Vagina (tissue), 2 donors: ENCODE measurements at places on chromosomes 12 and 14. TPM values are rescaled to one million over a fixed set of nuclear protein-coding genes. Genes with fewer than 3 reads are reported as not detected.

Gene CRIP1
- total RNA-seq: 7.6 TPM

DNA sequence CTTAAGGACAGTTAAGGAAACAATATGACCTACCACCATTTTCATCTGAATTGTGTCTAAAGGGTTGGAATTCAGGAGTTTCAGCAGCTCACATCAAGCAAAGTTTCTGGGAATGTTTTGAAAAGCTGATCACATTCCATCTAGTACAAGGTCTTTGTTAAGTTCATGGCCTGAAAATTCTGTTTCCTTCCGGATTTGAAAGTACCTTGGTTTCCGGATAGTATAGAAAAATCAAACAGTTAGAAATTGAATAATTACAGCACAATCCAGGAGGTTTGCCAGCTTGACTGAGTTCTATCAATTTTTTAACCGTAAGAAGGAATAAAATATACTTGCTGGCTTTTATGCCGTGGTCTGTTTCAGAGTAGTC lies 136.5 kb downstream of the HMGA2 start:
- H3K27me3 ChIP-seq: no peaks in the 10 kb centered on the region
- H3K4me1 ChIP-seq: peaks cover 14% of the 10 kb centered on the region
- no peak overlapping the region for H3K27ac ChIP-seq
- H3K36me3 ChIP-seq: no peaks in the 10 kb centered on the region

DNA sequence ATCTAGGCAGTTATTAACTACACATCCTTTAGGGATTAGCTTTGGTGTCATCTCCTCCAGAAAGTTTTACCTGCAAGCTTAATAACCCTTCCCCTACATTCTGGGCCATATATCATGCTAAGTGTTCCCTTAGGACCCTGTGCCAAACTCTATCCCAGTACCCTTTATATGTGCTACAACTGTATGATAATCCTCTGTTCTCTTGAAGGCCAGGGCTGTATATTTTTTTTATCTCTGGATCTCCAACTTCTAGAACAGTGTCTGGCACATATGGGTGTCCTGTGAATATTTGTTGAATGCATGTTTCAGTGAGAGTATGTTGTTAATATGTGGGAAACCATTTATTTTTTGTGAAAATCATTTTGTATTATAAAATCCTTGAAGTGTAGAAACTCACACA lies 106.7 kb downstream of the PPM1A start:
- no peaks in the 10 kb centered on the region for H3K27me3 ChIP-seq
- DNase-seq: no peak
- H3K4me3 ChIP-seq: no peak overlapping the region
- H3K36me3 ChIP-seq: no peaks in the 10 kb centered on the region

Gene BEST3
- not detected for total RNA-seq

- peak overlapping the region; percentile 38 for H3K27ac ChIP-seq
- no peak overlapping the region for H3K4me3 ChIP-seq
- no peaks in the 10 kb centered on the region for H3K27me3 ChIP-seq
- no peak for DNase-seq
- H3K36me3 ChIP-seq: no peaks in the 10 kb centered on the region
Observed at GRCh38 chr12:92593734-92594402, 108.9 kb upstream of the PLEKHG7 start.

GRCh38 chr14:93745603-93746273 lies 42.5 kb downstream of the PRIMA1 start:
- no peaks in the 10 kb centered on the region for H3K27me3 ChIP-seq
- no peaks in the 10 kb centered on the region for H3K4me1 ChIP-seq
- no peaks in the 10 kb centered on the region for H3K36me3 ChIP-seq
- no peak for DNase-seq
- H3K4me3 ChIP-seq: no peak overlapping the region

Gene ESPL1
- 17.7 TPM for total RNA-seq

- H3K27ac ChIP-seq: peak overlapping the region; percentile 56
- H3K4me3 ChIP-seq: no peak overlapping the region
- peaks cover 56% of the 10 kb centered on the region for H3K4me1 ChIP-seq
- DNase-seq: no peak
- H3K36me3 ChIP-seq: no peaks in the 10 kb centered on the region
Observed at GRCh38 chr12:123119808-123120207, 31.1 kb downstream of the PITPNM2 start.

GRCh38 chr14:57323721-57324120 lies 55.0 kb downstream of the AP5M1 start:
- H3K4me3 ChIP-seq: no peak overlapping the region
- DNase-seq: no peak
- no peaks in the 10 kb centered on the region for H3K36me3 ChIP-seq
- H3K27me3 ChIP-seq: no peaks in the 10 kb centered on the region
- H3K4me1 ChIP-seq: no peaks in the 10 kb centered on the region

Gene KRT6C
- 257 TPM for total RNA-seq

DNA sequence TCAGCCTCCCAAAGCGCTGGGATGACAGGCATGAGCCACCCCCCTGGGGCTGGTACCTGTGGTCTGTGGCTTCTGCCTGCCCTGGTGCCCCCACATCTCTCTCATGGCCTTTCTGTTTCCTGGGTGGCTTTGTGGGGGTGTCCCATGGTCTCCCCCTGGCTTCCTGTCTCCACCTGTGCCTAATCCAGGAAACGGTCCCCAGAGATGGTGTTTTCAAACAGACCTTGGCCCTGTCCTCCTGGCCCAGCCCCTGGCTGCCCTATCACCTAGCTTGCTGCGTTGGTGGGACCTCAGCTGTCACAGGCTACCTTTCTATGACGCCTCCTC lies 18.1 kb downstream of the MEG3 start:
- no peak overlapping the region for H3K4me3 ChIP-seq
- DNase-seq: no peak
- H3K27me3 ChIP-seq: no peaks in the 10 kb centered on the region
- peaks cover 17% of the 10 kb centered on the region for H3K4me1 ChIP-seq
- H3K27ac ChIP-seq: peak overlapping the region; percentile 79

GRCh38 chr12:117521346-117521745 lies 159.9 kb upstream of the NOS1 start:
- H3K4me1 ChIP-seq: no peaks in the 10 kb centered on the region
- DNase-seq: no peak
- no peak overlapping the region for H3K27ac ChIP-seq

GRCh38 chr14:68616221-68616902 lies 176.5 kb downstream of the ZFP36L1 start:
- H3K27me3 ChIP-seq: no peaks in the 10 kb centered on the region
- DNase-seq: no peak
- no peak overlapping the region for H3K4me3 ChIP-seq

DNA sequence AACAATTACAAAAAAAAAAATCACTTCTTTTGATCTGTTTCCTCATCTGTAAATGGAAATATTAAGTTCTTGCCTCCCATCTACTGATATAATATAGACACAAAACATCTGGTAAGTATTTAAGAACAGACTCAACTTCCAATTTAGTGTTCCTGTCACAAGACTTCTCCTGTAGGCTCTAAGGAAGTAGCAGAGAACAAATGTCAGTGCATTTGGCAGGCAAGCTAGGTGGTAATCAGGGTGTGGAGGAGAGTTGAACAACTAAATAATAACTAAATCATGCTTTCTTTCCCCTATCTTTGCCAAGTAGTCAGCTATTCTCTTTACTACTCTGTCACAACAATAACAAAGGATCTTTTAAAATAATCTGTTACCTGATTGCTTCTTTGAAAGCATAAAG lies 22.1 kb downstream of the BAZ1A start:
- DNase-seq: no peak
- peaks cover 7% of the 10 kb centered on the region for H3K36me3 ChIP-seq
- no peaks in the 10 kb centered on the region for H3K27me3 ChIP-seq
- H3K4me1 ChIP-seq: no peaks in the 10 kb centered on the region
- H3K4me3 ChIP-seq: no peak overlapping the region
- no peak overlapping the region for H3K27ac ChIP-seq

DNA sequence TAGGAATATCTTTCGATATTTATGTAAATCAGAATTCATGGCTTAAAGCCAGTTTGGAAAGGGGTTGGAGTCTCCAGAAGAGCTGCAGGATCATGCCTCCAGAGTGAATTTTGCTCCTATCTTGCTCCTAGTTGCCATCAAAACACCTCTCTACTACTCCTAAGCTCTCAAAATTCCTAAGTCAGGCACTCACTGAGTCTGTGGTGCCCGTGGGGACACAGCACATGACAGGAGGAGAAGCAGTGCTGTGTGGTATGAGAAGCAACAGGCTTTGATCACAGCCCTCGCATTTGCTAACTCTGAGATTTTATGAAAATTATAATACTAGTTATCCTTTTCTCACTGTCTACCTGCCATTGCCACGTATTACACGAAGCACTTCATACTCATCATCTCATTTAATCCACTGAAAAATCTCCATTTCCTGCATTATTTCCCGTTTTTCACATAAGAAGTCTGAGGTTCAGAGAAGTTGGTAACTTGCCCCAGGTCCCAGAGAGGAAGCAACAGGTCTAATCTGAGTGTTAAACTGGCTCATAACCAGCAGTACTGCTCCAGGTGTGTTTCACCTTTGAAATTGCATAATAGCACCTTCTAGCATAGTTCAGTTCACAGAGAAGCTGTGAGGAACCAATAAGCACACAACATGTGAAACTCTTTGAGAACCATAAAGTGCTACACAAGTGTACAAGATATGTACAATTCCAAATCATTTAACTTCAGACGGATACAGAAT lies 33.1 kb upstream of the SLC35F4 start:
- H3K27ac ChIP-seq: no peak overlapping the region
- no peaks in the 10 kb centered on the region for H3K27me3 ChIP-seq
- H3K4me1 ChIP-seq: no peaks in the 10 kb centered on the region

DNA sequence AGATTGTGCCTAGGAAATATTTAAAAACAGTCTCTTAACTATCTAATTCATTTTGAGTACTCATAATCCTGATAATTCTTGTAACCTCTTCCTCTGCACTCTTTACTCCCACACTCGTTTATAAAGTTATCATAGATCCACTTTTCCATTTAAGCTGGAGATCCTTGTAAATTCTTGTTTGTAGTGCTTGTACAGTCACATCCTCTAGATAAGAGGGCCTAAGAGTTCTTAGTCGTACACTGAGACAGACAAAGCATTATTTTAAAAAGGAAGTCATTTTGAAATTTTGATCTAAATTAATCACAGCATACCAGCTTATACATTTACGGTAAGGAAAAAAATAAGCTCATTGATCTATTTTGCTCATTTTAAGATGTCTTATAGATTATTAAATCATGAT lies 42.5 kb downstream of the LMO3 start:
- H3K4me1 ChIP-seq: no peaks in the 10 kb centered on the region
- no peak for DNase-seq
- H3K36me3 ChIP-seq: no peaks in the 10 kb centered on the region
- H3K27ac ChIP-seq: no peak overlapping the region

Gene LRRC43
- not detected for total RNA-seq

DNA sequence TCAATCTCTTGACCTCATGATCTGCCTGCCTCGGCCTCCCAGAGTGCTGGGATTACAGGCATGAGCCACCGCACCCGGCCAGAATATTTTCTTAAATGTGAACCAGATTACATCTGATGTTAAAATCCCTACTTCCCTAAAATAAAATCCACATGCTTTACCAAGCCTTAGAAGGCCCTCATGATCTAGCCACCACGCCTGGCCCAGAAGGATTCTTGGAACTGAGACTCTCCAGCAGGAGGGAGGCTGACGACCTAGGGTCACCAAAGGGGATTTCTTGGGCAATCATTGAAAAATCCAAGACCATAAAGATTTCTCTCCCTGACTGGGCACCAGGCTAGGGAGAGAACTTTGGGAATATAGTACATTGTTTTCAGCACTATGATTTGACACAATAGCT lies 25.2 kb upstream of the RASSF3 start:
- H3K4me1 ChIP-seq: peaks cover 20% of the 10 kb centered on the region
- H3K27ac ChIP-seq: no peak overlapping the region
- no peaks in the 10 kb centered on the region for H3K27me3 ChIP-seq
- no peak for DNase-seq
- H3K4me3 ChIP-seq: no peak overlapping the region
- no peaks in the 10 kb centered on the region for H3K36me3 ChIP-seq

Gene HEBP1
- 47.6 TPM for total RNA-seq

DNA sequence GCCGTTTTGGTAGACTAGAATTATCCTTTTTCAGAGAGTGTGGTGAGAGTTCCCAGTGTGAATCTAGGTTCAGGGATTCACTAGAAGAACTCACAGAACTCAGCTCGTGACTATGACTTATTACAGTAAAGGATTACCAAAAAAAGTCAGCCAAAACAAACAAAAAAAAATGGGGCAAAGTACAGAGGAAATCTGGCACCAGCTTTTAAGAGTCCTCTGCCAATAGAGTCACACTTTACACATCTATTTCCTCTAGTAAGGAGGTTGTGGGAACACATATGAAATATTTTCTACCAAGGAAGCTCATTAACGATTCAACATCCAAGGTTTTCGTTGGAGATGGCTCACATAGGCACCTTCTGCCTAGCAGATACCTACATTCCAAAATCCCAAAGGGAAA lies 28.2 kb downstream of the TSPAN19 start:
- H3K27ac ChIP-seq: no peak overlapping the region
- no peak for DNase-seq
- H3K36me3 ChIP-seq: no peaks in the 10 kb centered on the region
- no peak overlapping the region for H3K4me3 ChIP-seq

Gene LHX5
- total RNA-seq: not detected

GRCh38 chr14:87065366-87065765 lies 927.6 kb downstream of the GALC start:
- no peak overlapping the region for H3K4me3 ChIP-seq
- H3K4me1 ChIP-seq: no peaks in the 10 kb centered on the region
- H3K36me3 ChIP-seq: no peaks in the 10 kb centered on the region

- no peak overlapping the region for H3K4me3 ChIP-seq
- no peak overlapping the region for H3K27ac ChIP-seq
- DNase-seq: no peak
- no peaks in the 10 kb centered on the region for H3K4me1 ChIP-seq
- no peaks in the 10 kb centered on the region for H3K27me3 ChIP-seq
Observed at GRCh38 chr12:113744802-113745395, 221.2 kb downstream of the RBM19 start.

Gene RND1
- 3.9 TPM for total RNA-seq

GRCh38 chr12:63420206-63420644 lies 248.1 kb downstream of the DPY19L2 start:
- H3K4me1 ChIP-seq: no peaks in the 10 kb centered on the region
- H3K27ac ChIP-seq: no peak overlapping the region
- no peaks in the 10 kb centered on the region for H3K36me3 ChIP-seq
- H3K4me3 ChIP-seq: no peak overlapping the region
- no peak for DNase-seq
- no peaks in the 10 kb centered on the region for H3K27me3 ChIP-seq

DNA sequence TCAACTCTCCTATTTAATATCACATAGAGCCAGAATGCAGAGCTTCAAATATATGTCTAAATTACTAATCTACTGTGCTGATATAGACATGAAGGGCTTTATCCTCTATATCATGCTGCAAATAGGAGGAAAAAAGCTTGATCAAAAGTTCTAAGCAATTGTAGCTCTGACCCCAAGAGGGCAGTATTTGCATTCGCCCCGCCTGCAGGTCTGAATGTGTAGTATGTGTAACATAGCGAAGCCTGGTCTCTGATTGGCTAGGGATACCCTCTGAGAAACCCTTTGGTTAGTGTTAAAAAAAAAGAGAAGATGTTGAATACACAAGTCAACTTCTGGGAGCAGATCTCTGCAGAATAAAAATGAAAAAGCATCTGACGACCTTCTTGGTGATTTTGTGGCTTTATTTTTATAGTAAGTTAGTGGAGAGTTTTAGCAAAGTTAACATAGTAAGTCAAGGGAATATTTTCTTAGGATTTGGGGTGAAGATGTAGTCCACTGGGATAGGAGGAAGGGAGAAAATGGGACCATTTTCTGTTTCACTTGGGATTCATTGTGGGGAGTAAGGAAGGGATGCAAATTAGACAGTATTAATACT lies 151.6 kb upstream of the OR4E1 start:
- no peaks in the 10 kb centered on the region for H3K4me1 ChIP-seq
- H3K27me3 ChIP-seq: no peaks in the 10 kb centered on the region
- no peak overlapping the region for H3K4me3 ChIP-seq
- no peak overlapping the region for H3K27ac ChIP-seq
- no peaks in the 10 kb centered on the region for H3K36me3 ChIP-seq
